ENCODE measurements at places on chromosomes 12 and 14. TPM values are rescaled to one million over a fixed set of nuclear protein-coding genes. Genes with fewer than 3 reads are reported as not detected.

Gene SSTR1
- polyA plus RNA-seq: 0.22 TPM

Gene GALNT8
- polyA plus RNA-seq: 0.42 TPM

- DNase-seq: no peak
Observed at GRCh38 chr14:81385419-81385818, 14.7 kb downstream of the STON2 start.

DNA sequence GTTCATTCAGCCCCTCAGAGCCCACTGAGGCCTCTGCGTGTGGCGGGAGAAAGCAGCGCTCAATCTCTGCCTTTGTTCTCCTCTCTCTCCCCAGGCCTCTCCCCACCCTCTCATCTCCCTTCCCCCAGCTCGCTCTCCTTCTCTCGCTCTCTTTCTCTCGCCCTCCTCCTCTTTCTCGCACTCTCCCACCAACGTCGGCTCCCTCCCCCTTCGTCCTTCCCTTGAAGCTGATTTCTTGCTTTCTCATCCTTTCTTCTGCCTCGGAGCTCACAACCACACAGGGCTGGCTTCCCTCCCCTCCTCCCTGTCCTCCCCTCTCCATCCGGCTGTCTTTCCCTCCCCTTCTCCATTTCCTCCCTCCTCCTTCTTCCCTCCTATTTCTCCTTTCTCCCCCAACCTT lies 96.4 kb downstream of the LRRC74A start:
- DNase-seq: no peak

- peak; percentile 23 for DNase-seq
Observed at GRCh38 chr14:67622675-67623074, 3.0 kb downstream of the ARG2 start.

- DNase-seq: no peak
Observed at GRCh38 chr12:16299403-16299802, 21.9 kb upstream of the SLC15A5 start.

GRCh38 chr12:50745861-50746260 lies 18.0 kb upstream of the ATF1 start:
- DNase-seq: no peak

DNA sequence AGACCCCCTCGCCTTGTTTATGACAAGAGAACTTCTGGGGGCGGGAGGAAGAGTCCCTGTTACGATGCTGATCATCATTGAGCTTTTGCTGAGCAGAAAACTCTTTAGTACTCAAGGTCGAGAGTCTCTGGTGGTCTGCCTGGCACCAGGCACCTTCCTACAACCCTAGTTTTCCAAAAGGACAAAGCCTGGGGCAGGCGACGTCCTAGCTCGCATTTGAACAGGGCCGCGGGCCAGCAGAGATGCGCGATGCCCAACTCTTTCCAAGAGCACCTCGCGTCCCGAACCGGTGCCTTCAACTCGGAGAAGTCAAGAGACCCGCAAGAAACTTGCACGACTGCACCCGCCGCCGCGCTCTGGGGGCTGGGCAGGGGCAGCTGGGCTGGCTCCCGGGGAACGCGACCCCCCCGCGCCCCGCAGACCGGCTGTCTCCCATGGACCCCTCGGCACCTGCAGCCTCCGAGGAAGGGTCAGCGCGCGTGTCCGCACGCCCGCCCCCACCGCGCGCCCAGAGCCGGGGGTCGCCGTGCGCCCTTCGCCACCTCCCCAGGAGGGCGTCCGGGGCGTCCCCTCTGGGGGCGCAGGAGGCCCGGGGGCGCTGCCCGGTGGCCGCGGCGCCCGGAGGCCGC lies 377 bp upstream of the BCL7A start:
- no peak for DNase-seq

DNA sequence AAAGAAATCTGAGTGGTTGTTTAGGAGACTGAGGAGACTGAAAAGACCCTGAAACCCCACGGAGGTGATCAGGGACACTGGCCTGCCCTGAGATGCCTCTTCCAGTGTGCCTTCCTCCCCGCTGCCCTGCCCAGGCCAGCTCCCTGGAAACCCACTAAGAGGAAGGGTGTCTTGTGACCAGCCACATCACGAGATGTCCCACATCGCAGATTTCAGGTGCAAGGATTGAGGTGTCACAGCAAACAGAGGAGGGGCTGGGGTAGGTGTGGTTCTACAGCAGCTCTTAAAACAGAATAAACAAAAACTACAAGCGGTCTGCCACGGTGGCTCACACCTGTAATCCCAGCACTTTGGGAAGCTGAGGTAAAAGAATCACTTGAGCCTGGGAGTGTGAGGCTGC lies 184.3 kb upstream of the C14orf180 start:
- DNase-seq: no peak

GRCh38 chr14:38238332-38238731 lies 17.6 kb downstream of the CLEC14A start:
- no peak for DNase-seq

DNA sequence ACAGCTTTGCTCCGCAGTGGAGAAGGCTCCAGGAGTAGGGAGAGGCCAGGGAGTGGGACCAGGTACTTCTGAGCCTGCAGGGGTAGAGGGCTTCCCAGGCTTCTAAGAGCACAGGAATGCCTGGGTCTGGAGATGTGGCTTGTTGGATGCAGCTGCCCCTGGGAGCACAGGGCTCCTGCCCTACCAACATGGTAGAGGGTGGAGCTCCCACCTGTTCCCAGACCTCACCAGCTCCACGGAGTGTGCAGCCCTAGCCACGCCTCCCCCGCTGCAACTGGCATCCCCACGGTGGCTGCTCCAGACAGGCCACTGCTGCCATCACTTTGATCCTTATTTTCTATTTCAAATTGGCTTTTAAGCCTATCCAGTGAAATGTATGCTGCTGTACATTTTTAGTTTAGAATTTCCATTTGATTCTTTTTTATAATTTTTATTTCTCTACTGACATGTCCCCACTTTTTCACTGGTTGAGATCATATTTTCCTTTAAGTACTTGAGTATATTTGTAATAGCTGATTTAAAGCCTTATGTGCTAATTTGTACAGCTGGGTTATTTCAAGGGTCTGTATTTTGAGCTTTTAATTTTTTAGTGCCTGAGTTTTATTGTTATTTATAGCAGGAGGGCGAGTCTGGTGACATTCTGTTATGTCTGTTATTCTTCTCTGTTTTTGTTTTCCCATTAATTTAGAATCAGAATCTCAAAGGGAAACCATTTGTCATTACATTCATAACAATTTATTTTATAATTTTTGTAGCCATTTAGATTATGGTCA lies 78.0 kb downstream of the DERA start:
- DNase-seq: no peak
